ENCODE measurements at places on chromosomes 13 and 19. TPM values are rescaled to one million over a fixed set of nuclear protein-coding genes. Genes with fewer than 3 reads are reported as not detected.

SAMD4B gene
- total RNA-seq, result 18.9 TPM

FOXA3 gene
- not detected for total RNA-seq

ZNF296 gene
- not detected for total RNA-seq

IRGC gene
- not detected for total RNA-seq

CYP4F8 gene
- 0.14 TPM for total RNA-seq

RABAC1 gene
- total RNA-seq, result 312 TPM

ZNF507 gene
- 10.2 TPM for total RNA-seq

ZNF582 gene
- 2.0 TPM for total RNA-seq

HSH2D gene
- total RNA-seq, result not detected

FBXO17 gene
- total RNA-seq, result 11.9 TPM

CLEC17A gene
- total RNA-seq, result 0.28 TPM

TTYH1 gene
- total RNA-seq, result not detected

SLC7A9 gene
- not detected for total RNA-seq

ZNF132 gene
- total RNA-seq, result 9.7 TPM

DPF1 gene
- total RNA-seq, result 0.57 TPM

LYL1 gene
- total RNA-seq, result 1.2 TPM

SMAD9 gene
- 7.4 TPM for total RNA-seq

SIGLEC14 gene
- total RNA-seq, result not detected

RDH8 gene
- not detected for total RNA-seq

LPAR2 gene
- 0.71 TPM for total RNA-seq

Measured in smooth muscle cell of bladder (primary cell).